Stimulated activated CD8-positive, alpha-beta memory T cell treated with anti-CD3 and anti-CD28 coated beads, Interleukin-15, amount 100 ng/mL, for 48 hours (primary cell): ENCODE measurements at places on chromosomes 5 and 9.

GRCh38 chr5:2149195-2149539 is 266.4 kb upstream of the IRX4 start:
- no peak for DNase-seq

DNA sequence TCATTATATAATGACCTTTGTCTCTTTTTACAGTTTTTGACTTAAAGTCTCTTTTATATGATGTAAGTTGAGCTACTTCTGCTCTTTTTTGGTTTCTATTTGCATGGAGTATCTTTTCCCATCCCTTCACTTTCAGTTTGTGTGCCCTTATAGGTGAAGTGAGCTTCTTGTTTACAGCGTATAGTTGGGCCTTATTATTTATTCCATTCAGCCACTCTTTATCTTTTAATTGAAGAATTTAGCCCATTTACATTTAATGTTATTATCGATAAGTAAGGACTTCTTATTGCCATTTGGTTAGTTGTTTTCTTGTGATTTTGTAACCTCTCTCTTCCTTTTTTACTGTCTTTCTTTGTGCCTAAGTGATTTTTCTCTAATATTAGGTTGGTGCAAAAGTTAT is 117.3 kb downstream of the ADAMTSL1 start:
- no peak for DNase-seq

DNA sequence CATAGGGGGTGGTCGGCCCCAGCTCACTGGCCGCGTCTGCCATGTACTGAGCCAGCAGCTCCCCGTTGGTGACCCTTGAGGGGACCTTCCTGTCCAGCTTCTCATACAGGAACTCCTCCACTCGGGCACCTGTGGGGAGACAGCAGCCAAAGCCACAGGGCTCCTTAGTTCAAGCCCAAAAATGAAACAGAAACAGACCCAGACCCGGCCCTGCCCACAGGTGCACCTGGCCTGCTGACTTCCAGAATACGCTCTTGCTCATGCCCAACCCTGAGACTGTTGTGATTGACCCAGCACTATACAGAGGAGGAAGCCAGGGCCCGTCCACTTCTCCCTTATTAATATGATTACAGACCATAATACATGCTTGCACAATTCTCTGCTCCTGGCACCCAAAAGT is 7.0 kb downstream of the SH3GLB2 start:
- no peak for DNase-seq

DNA sequence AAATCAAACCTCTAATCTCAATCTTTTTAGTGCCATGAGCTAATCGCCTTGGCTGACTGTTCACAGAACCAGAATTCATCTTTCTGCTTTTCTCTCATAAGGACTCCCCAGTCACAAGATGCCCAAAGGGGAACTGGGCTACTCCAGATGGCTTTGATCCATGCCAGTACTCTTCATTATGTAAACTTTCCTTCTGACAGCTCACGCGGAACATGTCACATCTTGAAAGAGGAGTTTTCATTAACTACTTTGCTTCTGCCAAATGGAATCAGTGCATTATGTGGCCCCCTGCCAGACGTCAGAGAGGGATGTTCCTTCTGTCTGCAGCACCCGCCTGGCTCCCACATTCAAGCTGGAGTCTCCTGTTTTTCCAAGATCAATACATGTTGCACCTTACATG is 142.1 kb upstream of the NMUR2 start:
- DNase-seq = no peak

DNA sequence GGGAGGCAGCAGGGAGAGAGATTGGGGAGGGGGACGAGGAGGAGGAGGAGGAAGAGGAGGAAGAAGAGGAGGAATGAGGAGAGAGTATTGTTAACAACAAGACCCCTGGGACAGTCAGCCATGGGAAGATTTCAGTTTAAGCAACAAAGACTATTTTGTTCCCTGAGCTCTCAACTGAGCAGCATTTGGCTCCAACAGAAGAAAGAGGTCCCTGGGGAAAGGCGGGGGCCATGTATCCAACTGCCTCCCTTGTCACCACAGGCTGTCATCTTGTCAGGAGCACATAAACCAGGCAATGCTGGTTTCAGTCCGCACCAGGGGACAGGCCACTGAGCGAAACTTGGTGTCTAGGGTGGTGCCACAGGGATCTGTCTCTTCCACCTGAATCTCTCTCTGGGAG is 316.1 kb downstream of the TLE1 start:
- no peak for DNase-seq

DNA sequence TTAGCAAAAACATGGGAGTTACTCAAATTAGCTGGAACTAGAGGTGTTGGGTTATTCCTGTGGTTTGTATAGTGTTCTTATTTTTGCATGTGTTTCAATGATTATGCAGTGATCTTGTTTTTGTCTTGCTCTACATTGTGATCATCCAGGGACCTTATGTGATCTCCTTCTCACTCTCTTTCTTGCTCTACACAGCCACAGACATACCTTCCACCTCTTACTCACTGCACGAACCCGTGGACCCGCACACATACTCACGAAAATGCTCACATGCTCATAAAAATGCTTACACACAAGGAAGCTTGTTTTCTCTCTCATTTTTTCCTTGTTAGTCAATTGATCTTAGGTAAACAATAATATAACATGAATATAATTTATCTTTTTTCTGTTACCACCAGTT is 187.1 kb downstream of the KDM4C start:
- no peak for DNase-seq

DNA sequence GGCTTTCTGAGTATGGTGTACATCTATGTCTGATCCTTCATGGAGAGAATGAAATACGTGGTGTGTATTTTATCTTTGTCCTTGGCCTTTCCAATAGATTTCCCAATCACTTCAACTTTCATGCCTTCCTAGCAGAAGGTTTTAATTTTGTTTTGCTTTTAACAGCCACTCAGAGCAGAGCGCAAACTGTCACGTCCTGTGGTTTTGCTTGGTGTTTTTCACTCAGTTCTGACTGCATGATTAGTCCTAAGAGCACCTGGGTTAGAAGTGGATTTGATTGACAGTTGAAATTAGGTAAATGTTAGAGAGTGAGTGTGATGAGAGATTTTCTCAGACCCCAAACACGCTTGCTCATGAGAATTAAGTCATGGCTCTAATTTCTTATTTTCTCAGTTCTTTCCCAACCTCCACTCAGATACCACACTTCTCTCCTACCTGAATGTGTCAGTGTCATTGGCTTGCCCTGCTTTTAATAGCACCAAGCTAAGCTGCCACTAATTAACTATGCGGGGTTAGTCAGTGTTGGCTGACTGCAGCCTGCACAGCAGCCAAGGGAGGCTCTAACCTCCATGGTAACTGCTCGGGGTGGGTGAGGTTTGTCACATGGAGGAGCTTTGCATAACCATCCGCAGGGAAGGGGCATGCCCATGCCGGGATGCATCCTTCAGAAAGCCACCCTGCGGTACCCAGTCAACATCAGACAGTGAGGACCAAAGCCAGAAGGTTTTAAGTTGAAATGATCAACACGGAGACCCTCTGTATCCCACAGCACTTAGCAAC is 173.4 kb downstream of the NR3C1 start:
- DNase-seq = no peak

DNA sequence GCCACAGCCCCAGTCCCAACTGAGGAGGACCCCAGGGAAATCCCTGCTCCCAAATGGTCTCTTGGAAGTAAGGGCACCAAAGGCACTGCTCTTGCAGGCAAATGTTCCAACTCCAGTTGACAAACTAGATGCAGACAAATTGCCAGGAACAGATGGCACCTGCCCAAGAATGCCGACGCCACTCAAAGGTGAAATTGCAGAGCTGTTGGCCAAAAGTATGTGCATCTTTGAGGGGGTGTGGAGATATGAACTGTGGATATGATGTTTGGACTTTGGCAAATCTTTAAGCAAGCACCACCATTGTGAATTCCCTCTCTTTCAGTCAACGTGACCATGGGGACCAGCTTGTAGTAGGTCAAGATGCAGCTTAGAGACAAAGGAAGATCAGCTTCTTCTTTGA is 12.0 kb upstream of the CPLX2 start:
- no peak for DNase-seq

- DNase-seq = no peak
Observed at GRCh38 chr9:83355024-83355444, 183.2 kb downstream of the FRMD3 start.

GRCh38 chr5:4375640-4376039 is 764.5 kb upstream of the ADAMTS16 start:
- no peak for DNase-seq

- no peak for DNase-seq
Observed at GRCh38 chr5:82314964-82315758, 37.0 kb upstream of the RPS23 start.

- DNase-seq = no peak
Observed at GRCh38 chr5:179324760-179325295, 20.4 kb downstream of the ADAMTS2 start.
